ENCODE measurements at places on chromosomes 11 and 22.

- no peak for DNase-seq
These were observed 30.9 kb downstream of the MTMR2 start for GRCh38 chr11:95892892-95893570.

GRCh38 chr11:133840479-133840941 is 4.8 kb downstream of the SPATA19 start:
- DNase-seq: no peak

GRCh38 chr22:32401486-32401885 is 10.6 kb downstream of the RTCB start:
- no peak for DNase-seq

DNA sequence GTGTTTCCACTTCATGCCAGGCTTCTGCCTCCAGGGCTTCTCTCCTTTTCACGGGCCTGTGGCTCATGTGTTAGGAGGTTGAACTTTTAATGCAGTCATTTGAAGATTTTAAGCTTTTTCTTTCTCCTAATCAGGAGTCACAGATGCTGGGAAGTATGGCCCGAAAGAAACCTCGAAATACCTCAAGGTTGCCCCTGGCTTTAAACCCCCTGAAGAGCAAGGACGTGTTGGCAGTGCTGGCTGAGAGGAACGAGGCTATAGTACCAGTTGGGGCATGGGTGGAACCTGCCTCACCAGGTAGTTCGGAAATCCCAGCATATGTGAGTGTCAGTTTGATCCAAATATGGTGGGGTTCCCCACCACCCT is 571 bp downstream of the CCDC15 start:
- no peak for DNase-seq

GRCh38 chr22:42664976-42665831 is 16.0 kb upstream of the CYB5R3 start:
- no peak for DNase-seq

DNA sequence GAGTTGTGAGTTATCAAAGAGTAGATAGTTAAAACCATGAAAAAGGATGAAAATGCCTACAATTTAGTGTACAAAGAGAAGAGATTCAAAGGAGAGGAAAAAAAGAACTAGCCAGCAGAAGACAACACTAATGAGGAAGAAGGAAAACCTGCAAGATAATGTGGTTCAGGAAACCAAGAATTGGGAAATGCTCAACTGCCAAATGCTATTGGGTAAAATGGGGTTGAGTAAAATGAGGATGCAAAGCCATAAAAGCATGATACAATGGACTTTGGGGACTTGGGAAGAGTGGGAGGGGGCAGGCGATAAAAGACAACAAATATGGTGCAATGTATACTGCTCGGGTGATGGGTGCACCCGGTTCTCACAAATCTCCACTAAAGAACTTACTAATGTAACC is 7.6 kb upstream of the OR52K2 start:
- no peak for DNase-seq
